Left lobe of liver (tissue), 2 donors: ENCODE measurements at places on chromosomes 4 and X.

DNA sequence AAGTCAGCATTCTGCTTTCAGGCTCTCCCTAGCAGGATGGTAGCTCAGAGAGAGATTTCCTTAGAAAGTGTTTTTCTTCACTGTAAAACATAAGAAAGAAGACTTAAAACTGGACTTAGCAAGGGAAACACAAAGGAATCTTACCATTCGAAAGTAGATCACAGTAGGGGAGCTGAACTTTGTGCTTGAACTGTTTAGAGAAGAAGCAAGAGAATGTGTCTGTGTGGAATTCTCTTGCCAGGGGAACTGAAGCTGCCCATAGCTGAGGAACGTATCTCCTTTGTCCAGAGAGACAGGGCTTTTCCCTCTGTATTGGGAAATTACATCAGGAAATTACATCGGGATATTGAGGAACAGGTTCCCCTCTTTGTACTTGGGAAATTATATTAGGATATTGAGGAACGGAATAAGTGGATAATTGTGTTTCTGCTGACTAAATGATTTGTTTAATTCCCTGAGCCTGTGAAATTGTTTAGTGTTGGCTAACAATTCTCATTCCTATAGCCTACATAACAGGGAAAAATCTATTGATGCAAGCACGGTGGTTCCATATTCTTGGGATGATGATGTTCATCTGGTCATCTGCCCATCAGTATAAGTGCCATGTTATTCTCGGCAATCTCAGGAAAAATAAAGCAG, 21.2 kb downstream of the SRD5A3 start:
- no peak for DNase-seq

- no peak for DNase-seq
These were observed 1344.5 kb upstream of the PCDH7 start for GRCh38 chr4:29375716-29376115.

DNA sequence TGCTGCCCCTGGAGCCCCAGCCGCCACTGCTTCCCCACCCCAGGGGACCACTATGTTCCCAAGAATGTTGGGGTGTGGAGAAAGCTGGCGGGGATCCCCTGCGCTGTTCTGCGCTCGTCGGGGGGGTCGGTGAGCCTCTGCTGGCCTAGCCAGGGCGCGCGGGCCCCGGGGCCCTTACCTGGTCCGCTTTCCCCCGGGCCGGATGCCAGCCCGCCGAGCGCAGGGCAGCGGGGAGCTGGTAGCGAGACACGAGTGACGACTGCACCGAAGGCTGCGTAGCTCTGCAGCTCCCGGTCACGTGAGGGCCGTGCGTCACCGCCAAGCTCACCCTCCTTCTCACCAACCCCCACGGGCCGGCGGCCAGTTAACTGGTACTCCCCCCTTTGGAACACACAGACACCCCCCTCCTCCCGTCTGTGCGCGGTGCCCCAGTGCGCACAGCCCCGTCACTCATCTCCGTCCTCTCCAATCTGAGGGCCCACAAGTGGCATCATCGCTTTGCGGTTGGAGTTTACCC, at the start of gene BEX1:
BEX1 (minus strand) TSS at position 254 of the 517 bp plus-strand sequence. CDS start 897 bp downstream, outside the sequence.
- no peak for DNase-seq

DNA sequence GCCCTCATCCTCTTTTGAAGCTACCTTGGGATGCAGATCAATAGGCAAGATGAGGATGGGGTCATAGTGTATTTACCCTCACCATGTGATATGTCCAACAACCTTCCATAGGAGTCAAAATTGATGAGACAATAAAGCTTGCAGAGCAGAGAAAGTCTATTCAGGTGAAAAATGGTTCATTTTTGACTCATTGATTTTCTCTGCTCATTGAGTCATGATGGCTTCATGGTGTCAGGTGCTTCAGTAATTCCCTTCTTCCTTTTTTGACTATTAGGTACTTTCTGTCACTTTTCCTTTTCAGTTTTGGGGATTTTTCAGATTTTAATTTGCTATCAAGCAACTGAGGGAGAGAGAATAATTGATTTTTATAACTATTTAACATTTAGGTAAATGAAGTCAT, 55.9 kb upstream of the IL2 start:
- DNase-seq: no peak

- DNase-seq: peak; percentile 46
These were observed 5.1 kb upstream of the GABRQ start for GRCh38 chrX:152632445-152633097.

GRCh38 chrX:7269991-7270390, 122.0 kb upstream of the PUDP start:
- DNase-seq: no peak

GRCh38 chrX:9638871-9639270, 126.8 kb downstream of the GPR143 start:
- DNase-seq: no peak

GRCh38 chrX:13906093-13906492, 89.2 kb upstream of the GPM6B start:
- DNase-seq: no peak

- no peak for DNase-seq
These were observed 89.3 kb upstream of the MAML3 start for GRCh38 chr4:140243278-140243753.

DNA sequence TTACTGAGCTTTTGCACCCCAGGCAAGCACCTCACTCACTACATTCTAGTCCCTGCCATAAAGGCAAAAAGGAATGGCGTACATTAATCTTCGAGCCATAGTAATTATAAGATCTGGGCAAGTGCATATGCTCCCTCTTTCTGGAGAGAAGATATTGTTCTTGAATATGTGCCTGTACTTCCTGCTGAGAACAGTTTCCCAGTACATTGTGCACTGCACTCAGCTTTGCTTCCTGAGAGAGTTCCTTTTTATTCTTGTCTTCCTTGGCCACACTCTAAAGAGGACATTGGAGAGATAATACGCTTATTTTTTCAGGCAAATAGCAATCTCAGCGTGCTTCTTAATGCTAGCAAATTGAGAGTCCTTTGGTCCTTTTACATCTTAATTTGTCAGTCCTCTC, 909.0 kb upstream of the PCDH10 start:
- no peak for DNase-seq

- no peak for DNase-seq
These were observed 75.3 kb upstream of the PUDP start for GRCh38 chrX:7223271-7223670.

DNA sequence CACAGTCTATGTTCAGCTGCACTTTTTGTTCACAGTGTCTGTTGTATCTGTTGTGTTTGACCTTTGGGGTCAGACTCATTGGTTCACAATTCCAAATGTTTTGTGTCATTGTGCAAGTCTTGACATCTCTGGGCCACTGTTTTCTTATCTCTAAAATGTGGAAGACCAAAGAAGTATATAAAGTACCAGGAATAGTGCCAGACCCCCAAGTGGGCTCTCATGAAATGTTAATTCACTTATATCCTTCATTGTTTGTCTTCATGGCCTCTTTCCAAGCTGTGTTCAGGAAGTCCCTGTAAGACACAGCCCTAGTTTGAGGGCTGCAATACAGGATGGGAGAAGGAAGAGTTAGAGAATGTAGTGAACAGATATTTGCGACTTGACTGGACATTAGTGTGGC, 468.3 kb upstream of the BOD1L1 start:
- no peak for DNase-seq
